ENCODE measurements at places on chromosomes 13 and 19. TPM values are rescaled to one million over a fixed set of nuclear protein-coding genes. Genes with fewer than 3 reads are reported as not detected.

The TPTE2 gene
- total RNA-seq, result not detected

The PAF1 gene
- 42.3 TPM for total RNA-seq

The PDX1 gene
- not detected for total RNA-seq

The ZNF880 gene
- 21.8 TPM for total RNA-seq

The PCDH20 gene
- not detected for total RNA-seq

The URAD gene
- total RNA-seq, result not detected

The SOX1 gene
- not detected for total RNA-seq

Measured in smooth muscle cell of trachea (primary cell).